WTC11 (cell line): ENCODE measurements at places on chromosomes 1 and 21. TPM values are rescaled to one million over a fixed set of nuclear protein-coding genes. Genes with fewer than 3 reads are reported as not detected.

The SPRR2F gene
- not detected in 3 replicates for total RNA-seq

The CDA gene
- total RNA-seq, result 7.3 to 12.5 TPM (median 7.5 TPM) in 3 replicates

The MYOM3 gene
- 0.13 to 0.16 TPM (median 0.14 TPM) in 3 replicates for total RNA-seq

The CENPF gene
- 137 to 166 TPM (median 143 TPM) in 3 replicates for total RNA-seq

The ACTA1 gene
- total RNA-seq, result 0.78 to 1.5 TPM (median 0.96 TPM) in 3 replicates

DNA sequence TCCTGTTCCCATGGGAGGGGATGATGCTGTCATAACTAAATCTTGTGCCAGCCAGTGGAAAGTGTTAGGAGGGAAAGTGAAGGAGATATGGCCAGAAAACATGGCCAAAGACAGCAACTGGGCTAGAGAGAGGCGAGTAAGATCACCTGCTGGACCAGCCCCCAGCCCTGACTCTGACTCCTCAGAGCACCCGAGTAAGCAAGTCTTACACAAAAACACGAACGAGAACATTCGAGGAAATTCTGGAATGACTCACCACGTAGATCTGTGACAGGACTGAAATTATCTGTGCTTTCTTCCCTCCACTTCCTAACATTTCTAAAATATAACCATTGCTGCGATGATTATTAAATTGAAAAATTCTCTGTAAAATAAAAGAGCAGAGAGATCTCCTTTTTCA lies 9.2 kb downstream of the ZNF496 start:
- H3K36me3 ChIP-seq, result peaks cover 75% of the 10 kb centered on the region
- H3K27ac ChIP-seq, result peak overlapping the region; percentile 51; the same call in 1 of the 2 replicates
- H3K27me3 ChIP-seq, result no peaks in the 10 kb centered on the region; the same call in 1 of the 2 replicates
- peaks cover 26% of the 10 kb centered on the region for H3K4me1 ChIP-seq

DNA sequence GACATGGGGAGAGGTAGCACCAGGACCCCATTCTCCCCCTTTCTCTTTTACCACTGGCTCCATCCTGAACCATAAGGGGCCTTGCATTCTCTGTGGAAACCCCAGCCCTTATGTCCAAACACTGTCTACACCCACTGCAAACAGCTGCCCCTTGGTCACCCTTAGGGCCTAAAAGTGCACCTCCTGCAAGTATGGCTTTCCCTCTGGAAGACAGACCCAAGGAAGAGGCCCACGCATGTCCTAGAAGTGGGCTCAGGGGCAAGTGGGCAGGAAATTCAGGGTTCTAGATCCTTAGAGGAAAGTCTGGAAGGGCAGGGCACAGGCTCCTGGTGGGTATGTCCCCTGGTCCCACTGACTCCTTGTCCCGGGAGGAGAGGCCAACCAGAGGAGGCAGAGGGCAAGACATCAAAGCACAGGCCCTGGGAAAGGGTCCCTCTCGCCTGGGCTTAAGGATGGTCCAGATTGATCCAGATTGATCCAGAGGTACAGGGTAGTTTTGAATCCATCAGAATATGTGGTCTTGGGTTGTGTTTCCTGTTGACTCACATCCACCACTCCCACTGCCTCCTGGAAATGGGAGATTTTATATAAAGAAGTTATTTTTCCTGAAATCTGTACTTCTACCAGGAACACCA lies 150.9 kb downstream of the GRIK3 start:
- no peak for DNase-seq
- H3K4me1 ChIP-seq, result no peaks in the 10 kb centered on the region
- H3K4me3 ChIP-seq, result no peak overlapping the region
- no peaks in the 10 kb centered on the region for H3K27me3 ChIP-seq
- no peak overlapping the region for H3K27ac ChIP-seq
- H3K36me3 ChIP-seq, result no peaks in the 10 kb centered on the region

DNA sequence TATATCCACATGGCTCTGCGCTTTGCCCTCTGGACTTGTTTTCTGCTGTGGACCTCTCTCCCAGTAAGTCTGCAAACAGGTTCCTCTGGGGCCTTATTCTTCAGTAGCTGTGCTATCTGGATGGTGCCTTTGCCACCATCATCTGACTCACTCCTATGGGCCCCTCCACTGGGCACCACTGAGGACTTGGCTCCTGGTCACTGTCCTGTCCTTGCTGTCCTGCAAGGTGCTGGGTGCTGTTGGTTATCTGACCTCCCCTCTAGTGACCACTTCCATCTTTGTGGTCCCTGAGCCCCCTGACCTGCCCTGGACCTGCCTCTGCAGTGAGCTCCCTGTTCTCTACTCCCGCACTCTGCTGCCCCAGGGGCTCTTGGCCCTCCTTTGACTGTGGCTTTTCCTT lies 6.7 kb downstream of the CNIH3 start:
- peaks cover 13% of the 10 kb centered on the region for H3K36me3 ChIP-seq
- DNase-seq, result no peak
- no peak overlapping the region for H3K4me3 ChIP-seq
- peaks cover 16% of the 10 kb centered on the region for H3K4me1 ChIP-seq

- no peaks in the 10 kb centered on the region for H3K36me3 ChIP-seq
- no peak for DNase-seq
- H3K27me3 ChIP-seq, result no peaks in the 10 kb centered on the region
Observed at GRCh38 chr1:68117416-68117815, 67.0 kb upstream of the DIRAS3 start.
